ENCODE measurements at places on chromosomes 3 and 15.

- no peak for DNase-seq
These were observed 53.0 kb downstream of the PDIA5 start for GRCh38 chr3:123119802-123120201.

- peak; percentile 37 for DNase-seq
These were observed 38.6 kb downstream of the ACSBG1 start for GRCh38 chr15:78195735-78196201.

- DNase-seq: no peak
These were observed 101.4 kb upstream of the SOX2 start for GRCh38 chr3:181610083-181610972.

- no peak for DNase-seq
These were observed 10.8 kb downstream of the RCN2 start for GRCh38 chr15:76942331-76942730.

- DNase-seq: no peak
These were observed 237.4 kb downstream of the TLE3 start for GRCh38 chr15:69860321-69860720.

- peak; percentile 15 for DNase-seq
These were observed 64.0 kb upstream of the CPOX start for GRCh38 chr3:98657457-98657856.

- DNase-seq: peak; percentile 59
These were observed 522.2 kb upstream of the ZNF717 start for GRCh38 chr3:76307556-76307955.

DNA sequence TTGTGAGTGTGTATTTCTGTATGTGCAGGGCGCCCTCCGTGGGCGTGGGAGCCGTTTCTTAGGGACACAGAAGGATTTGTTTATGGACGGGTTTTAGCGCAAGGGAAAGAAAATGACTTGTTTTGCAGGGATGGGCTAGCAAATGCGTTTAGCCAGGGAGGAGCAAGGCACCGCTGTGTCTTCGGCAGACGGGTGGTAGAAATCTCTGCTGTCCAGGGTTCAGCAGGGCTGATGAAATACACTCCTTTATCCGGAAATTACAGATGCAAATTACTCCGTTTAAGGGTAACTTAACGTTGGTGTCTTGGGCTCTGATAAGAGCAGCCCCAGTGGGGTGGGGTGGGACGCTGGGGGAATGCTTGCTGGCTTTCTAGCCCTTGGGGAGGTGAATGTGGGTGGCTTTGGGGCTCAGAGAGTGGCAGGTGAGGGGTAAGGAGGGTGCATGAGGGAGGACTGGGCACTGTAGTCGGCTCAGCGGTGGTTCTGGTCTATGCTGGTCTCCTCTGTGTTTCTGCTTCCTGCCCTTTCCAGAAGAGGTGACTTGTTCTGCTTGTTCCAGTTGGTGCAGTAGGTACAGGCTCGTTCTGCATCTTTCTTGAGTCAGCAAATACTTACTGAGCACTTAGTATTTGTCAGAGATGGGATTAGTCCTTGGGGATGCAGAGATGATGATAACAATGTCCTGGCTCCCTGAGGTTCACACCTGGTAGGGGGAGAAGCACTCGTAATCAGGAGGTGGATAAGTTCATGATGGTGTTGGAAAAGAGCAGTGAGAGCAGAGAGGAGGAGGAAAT is 954 bp downstream of the SV2B start:
- no peak for DNase-seq

DNA sequence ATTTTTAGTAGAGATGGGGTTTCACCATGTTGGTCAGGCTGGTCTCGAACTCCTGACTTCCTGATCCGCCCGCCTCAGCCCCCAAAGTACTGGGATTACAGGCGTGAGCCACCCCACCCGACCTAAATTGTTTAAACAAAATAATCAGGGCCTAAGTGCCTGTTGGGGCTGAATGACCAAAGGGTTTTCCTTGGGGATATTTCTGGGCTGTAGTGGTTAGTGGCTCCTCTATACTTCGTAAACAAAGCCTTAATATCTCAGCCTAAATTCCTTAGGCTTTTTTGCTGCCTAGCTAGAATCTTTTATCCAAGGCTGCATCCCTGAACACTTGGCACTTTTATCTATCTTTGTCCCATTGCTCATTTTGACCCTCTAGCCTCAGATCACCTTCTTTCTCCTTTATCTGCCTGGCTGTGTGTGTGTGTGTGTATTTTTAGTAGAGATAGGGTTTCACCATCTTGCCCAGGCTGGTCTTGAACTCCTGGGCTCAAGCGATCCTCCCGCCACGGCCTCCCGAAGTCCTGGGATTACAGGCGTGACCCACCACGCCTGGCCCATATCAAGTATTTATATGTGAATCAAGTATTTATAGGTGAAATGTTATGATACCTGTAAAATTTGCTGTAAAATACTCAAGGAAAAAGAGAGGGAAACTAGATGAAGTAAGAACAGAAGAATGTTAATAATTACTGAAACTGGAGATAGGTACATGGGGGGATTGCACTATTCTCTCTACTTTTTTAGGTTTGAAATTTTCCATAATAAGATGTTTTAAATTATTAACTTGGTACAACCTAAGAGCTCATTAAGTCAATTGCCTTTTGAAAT is 1.8 kb downstream of the NUSAP1 start:
- no peak for DNase-seq

- DNase-seq: no peak
These were observed 13.2 kb downstream of the P2RY14 start for GRCh38 chr3:151265166-151265565.

- no peak for DNase-seq
These were observed 24.6 kb upstream of the APEH start for GRCh38 chr3:49649576-49649975.

- peak; percentile 62 for DNase-seq
These were observed 437.7 kb downstream of the SI start for GRCh38 chr3:164640591-164640990.

GRCh38 chr3:9229325-9229724 is 20.1 kb downstream of the SRGAP3 start:
- DNase-seq: no peak

GRCh38 chr3:3708769-3709115 is 90.5 kb upstream of the LRRN1 start:
- no peak for DNase-seq

GRCh38 chr15:77540312-77541060 is 92.2 kb downstream of the LINGO1 start:
- no peak for DNase-seq

- peak; percentile 47 for DNase-seq
These were observed 340.9 kb upstream of the TPRG1 start for GRCh38 chr3:188830893-188831292.

- peak; percentile 82 for DNase-seq
These were observed 1165.1 kb downstream of the ROBO2 start for GRCh38 chr3:78204977-78205376.

DNA sequence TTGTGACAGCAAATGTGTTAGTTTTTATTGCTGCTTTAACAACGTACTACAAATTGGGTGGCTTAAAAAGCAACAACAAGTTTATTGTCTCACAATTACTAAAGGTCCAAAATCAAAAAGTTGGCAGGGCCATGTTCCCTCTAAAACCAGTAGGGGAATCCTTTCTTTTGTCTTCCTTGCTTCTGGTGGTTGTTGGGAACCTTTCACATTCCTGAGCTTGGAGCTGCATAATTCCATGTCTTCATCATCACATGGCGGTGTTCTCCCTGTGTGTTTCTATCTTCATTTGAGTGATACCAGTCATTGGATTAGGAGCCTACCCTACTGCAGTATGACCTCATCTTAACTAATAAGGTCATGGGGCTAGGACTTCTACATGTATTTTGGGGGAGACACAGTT is 7.4 kb downstream of the SPRED1 start:
- peak; percentile 32 for DNase-seq

- DNase-seq: no peak
These were observed 53.8 kb downstream of the LRRK1 start for GRCh38 chr15:100972975-100973350.

DNA sequence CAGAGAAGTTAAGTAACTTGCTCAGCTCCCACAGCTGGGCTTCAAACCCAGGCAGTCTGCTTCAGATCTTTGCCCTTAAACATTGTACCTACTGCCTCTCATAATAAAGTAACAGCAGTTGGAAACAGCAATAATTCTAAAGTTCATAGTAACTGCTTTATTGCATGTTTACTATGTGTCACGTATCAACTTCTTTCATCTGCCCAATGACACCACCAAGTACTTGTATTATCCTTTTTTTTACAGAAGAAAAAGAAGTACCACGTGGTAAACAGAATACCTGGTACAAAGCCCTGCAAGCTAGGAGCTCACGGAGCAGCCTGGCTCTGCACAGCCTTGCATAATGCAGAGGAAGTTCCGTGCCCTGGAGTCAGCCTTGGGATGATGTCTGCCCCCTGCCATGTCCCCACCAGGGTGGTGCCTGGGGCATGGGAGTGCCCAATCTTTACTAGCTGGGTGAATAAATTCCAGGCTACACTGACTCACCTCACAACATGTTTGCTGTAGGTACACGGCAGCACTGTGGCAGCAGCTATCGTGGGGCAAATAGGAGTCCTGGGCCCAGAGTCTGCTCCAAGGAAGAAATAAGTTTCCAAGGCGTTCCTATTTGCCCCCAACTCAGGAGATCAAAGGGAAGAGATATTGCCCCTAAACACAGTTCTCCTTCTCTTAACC is 77.2 kb downstream of the LDHAL6B start:
- DNase-seq: peak; percentile 77

- no peak for DNase-seq
These were observed 549.3 kb upstream of the IL12A start for GRCh38 chr3:159439346-159439745.

GRCh38 chr3:127419182-127419581 is 131.3 kb upstream of the PRR20G start:
- DNase-seq: no peak

GRCh38 chr15:57562196-57562769 is 29.4 kb upstream of the MYZAP start:
- no peak for DNase-seq

- no peak for DNase-seq
These were observed 60.6 kb downstream of the USP8 start for GRCh38 chr15:50484781-50485180.
